ENCODE measurements at places on chromosomes 4 and X. TPM values are rescaled to one million over a fixed set of nuclear protein-coding genes. Genes with fewer than 3 reads are reported as not detected.
A peak's percentile ranks its signal among the peaks of the same experiment; 100 is the strongest.

SORBS2 gene
- total RNA-seq: 83.2 TPM

DNA sequence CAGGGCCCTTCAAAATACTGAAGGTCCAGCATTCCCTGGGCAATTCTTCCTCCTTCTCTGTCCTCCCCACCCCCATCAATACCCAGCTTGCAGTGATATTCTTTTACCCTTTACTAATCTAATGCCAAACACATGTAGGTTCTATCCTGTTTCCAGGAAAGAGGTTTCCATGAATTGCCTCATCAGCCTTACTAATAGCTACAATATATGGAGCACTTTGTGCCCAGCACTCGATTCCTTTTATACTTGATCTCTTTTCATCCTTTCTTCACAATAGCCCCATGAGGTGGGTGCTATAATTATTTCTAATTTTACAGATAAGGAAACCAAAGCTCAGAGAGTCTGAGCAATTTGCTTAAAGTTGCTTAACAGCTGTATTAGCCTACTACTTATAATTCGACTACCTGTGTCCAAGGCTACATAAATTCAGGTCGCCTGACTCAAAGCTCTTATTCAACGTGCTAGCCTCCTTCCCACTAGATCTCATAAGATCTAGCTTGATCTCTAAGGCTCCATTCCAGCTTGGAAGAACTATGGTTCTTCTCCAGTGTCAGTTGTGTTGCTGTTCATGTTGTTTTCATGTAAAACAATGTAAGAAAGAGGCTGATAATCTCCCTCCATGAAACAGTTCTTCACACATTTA is 229.6 kb upstream of the PGRMC2 start:
- H3K27me3 ChIP-seq: no peaks in the 10 kb centered on the region
- H3K4me1 ChIP-seq: peaks cover 20% of the 10 kb centered on the region
- DNase-seq: no peak
- H3K4me3 ChIP-seq: no peak overlapping the region

HMX1 gene
- not detected for total RNA-seq

TRIM61 gene
- 1.2 TPM for total RNA-seq

GRCh38 chr4:127993151-127993550 is 27.9 kb downstream of the ABHD18 start:
- no peak overlapping the region for H3K4me3 ChIP-seq
- no peaks in the 10 kb centered on the region for H3K4me1 ChIP-seq
- no peaks in the 10 kb centered on the region for H3K36me3 ChIP-seq
- H3K27me3 ChIP-seq: no peaks in the 10 kb centered on the region
- no peak overlapping the region for H3K27ac ChIP-seq

MAGEB17 gene
- total RNA-seq: not detected

DNA sequence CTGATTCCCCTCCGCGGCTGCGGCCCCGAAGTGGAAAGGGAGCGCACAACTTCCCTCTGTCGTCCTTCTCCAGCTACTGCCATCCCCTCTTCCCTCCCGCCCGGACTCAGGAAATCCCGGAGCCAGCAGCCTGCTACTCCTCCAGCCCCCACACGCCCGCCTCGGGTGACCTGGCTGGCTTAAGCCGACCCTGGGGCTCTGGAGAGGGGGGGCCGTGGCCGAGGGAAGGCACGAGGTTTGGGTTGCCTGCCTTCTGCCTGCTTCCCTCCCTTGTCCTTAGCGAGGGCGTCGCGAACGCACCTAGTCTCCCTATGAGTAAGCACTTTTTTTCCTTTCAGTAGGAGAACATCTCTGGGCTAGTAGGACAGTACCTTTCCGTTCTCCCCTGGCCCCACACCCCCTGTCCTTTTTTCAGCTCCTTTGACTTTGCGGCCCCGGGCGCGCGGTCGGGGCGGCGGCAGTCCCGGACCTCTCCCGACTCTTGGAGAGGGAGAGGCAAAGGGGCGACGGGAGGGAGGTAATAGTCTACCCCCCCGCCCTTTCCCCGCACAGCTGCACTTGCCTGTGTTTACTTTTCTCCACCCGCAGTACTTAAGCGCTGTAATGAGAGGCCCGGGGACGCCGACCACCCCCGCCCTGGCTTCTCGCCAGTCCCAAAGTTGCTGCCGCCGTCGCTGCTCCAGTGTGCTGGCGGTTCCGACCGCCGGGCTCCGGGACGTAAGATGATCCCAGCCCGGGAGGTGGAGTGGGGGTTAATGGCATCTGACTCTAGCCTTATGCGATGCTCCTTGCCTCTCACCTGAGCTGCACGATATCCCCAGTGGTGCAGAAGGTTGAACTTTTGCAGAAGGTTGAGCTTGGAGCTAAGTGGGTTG is 868 bp downstream of the PLS3 start:
- H3K4me3 ChIP-seq: peak overlapping the region; percentile 64
- peak overlapping the region; percentile 90 for H3K27ac ChIP-seq
- peaks cover 20% of the 10 kb centered on the region for H3K27me3 ChIP-seq
- peak; percentile 49 for DNase-seq

- H3K27ac ChIP-seq: no peak overlapping the region
- no peak for DNase-seq
- no peaks in the 10 kb centered on the region for H3K36me3 ChIP-seq
- no peak overlapping the region for H3K4me3 ChIP-seq
- no peaks in the 10 kb centered on the region for H3K27me3 ChIP-seq
Observed at GRCh38 chr4:89685277-89685676, 151.7 kb downstream of the SNCA start.

DNA sequence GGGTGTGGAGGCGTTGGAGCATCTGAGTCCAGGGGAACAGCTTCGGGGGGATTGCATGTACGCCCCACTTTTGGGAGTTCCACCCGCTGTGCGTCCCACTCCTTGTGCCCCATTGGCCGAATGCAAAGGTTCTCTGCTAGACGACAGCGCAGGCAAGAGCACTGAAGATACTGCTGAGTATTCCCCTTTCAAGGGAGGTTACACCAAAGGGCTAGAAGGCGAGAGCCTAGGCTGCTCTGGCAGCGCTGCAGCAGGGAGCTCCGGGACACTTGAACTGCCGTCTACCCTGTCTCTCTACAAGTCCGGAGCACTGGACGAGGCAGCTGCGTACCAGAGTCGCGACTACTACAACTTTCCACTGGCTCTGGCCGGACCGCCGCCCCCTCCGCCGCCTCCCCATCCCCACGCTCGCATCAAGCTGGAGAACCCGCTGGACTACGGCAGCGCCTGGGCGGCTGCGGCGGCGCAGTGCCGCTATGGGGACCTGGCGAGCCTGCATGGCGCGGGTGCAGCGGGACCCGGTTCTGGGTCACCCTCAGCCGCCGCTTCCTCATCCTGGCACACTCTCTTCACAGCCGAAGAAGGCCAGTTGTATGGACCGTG is 2.2 kb downstream of the AR start:
- DNase-seq: peak; percentile 28
- H3K4me1 ChIP-seq: peaks cover 4% of the 10 kb centered on the region
- no peaks in the 10 kb centered on the region for H3K36me3 ChIP-seq
- peak overlapping the region; percentile 51 for H3K27ac ChIP-seq
- H3K27me3 ChIP-seq: no peaks in the 10 kb centered on the region

- H3K36me3 ChIP-seq: no peaks in the 10 kb centered on the region
- DNase-seq: no peak
- no peaks in the 10 kb centered on the region for H3K27me3 ChIP-seq
- H3K27ac ChIP-seq: no peak overlapping the region
- no peaks in the 10 kb centered on the region for H3K4me1 ChIP-seq
- H3K4me3 ChIP-seq: no peak overlapping the region
Observed at GRCh38 chrX:24550166-24550565, 85.1 kb downstream of the PDK3 start.

DNA sequence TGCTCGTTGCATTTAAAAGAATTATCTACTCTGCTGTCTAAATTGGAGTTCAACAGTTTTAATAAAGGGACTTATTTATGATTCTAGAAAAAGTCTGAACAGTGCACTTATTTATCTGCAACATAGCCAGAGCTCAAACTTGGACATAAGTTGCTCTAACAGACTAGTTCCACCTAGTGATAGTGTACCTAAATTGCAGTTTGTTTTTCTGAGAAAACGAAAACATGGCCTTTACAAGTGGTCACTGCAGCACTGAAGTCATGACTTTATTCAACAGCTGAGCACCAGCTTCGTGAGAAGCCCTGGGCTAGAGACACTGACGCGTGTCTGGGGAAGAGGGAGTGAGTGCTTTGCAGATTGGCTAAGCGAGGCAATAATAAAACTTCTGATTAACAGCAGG is 77.3 kb upstream of the IGSF1 start:
- H3K27me3 ChIP-seq: no peaks in the 10 kb centered on the region
- no peaks in the 10 kb centered on the region for H3K36me3 ChIP-seq
- no peaks in the 10 kb centered on the region for H3K4me1 ChIP-seq

- DNase-seq: no peak
- no peak overlapping the region for H3K4me3 ChIP-seq
- H3K27ac ChIP-seq: no peak overlapping the region
- H3K27me3 ChIP-seq: no peaks in the 10 kb centered on the region
- H3K4me1 ChIP-seq: no peaks in the 10 kb centered on the region
Observed at GRCh38 chr4:181957088-181957487, 286.1 kb upstream of the TENM3 start.

- DNase-seq: no peak
- H3K4me1 ChIP-seq: no peaks in the 10 kb centered on the region
- H3K27ac ChIP-seq: no peak overlapping the region
- H3K36me3 ChIP-seq: no peaks in the 10 kb centered on the region
- no peaks in the 10 kb centered on the region for H3K27me3 ChIP-seq
- H3K4me3 ChIP-seq: no peak overlapping the region
Observed at GRCh38 chrX:153669901-153670731, 3.5 kb downstream of the PNCK start.

DNA sequence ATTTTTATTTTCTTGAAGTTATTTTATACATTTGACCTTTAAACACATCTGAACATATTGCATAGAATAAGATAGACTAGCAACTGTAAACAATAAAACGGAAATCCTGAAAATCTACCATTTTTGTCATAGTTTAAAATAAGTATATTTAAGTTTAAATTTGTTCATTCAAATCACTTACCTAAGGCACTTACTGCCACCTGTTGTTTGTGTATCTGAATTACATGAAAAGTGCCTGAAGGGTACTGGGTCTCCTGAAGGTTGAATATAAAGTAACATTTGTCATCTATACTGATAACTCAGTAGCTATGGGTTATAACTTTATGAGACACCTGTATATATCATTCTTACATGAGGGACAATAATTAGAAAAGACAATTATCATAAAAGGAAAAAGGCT is 38.6 kb downstream of the TRPC5 start:
- H3K27me3 ChIP-seq: no peaks in the 10 kb centered on the region
- no peak overlapping the region for H3K4me3 ChIP-seq
- no peak overlapping the region for H3K27ac ChIP-seq
- no peak for DNase-seq
- H3K36me3 ChIP-seq: no peaks in the 10 kb centered on the region

DNA sequence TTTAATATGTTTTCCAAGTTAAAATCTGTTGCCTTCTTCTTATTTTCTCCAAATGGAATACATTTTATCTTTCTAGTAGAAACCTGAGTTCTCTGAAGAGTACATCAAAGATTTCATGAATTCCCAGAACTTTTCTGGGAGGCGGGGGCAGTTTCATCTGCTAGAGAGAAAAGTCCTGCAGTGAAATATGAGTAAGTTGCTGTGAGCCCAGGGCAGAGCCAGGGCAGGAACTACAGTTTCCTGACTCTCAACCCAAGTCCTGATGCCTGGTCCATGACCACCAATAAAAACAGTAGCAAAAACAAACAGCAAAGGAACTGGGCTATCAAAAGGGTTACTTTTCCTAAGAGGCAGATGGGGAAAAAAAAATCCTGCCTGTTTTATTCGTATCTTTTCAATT is 239.4 kb upstream of the CTSO start:
- H3K4me1 ChIP-seq: no peaks in the 10 kb centered on the region
- H3K36me3 ChIP-seq: no peaks in the 10 kb centered on the region
- no peak for DNase-seq
- H3K27ac ChIP-seq: no peak overlapping the region
- no peaks in the 10 kb centered on the region for H3K27me3 ChIP-seq

DNA sequence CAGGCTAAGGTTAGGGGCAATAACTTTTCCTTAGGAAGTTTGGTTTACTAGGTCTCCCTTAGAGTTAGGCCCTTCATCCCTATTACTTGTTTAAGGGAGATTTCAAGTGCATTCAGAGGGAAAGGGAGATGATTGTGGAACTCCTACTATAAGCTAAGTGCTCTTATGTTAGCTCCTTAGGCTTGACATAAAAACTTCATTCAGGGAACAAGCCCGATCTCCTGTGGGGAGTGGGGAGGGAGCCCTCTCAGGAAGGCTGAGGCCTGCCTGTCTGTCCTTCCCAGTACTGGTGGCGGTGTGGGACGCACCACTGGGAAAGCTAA is 8.0 kb downstream of the KLF3 start:
- no peaks in the 10 kb centered on the region for H3K36me3 ChIP-seq
- peak overlapping the region; percentile 100 for H3K27ac ChIP-seq
- H3K27me3 ChIP-seq: no peaks in the 10 kb centered on the region
- peaks cover 91% of the 10 kb centered on the region for H3K4me1 ChIP-seq
- peak overlapping the region; percentile 13 for H3K4me3 ChIP-seq
- no peak for DNase-seq

All from upper lobe of left lung (tissue), 6 donors.